ENCODE measurements at places on chromosomes 4 and X.

DNA sequence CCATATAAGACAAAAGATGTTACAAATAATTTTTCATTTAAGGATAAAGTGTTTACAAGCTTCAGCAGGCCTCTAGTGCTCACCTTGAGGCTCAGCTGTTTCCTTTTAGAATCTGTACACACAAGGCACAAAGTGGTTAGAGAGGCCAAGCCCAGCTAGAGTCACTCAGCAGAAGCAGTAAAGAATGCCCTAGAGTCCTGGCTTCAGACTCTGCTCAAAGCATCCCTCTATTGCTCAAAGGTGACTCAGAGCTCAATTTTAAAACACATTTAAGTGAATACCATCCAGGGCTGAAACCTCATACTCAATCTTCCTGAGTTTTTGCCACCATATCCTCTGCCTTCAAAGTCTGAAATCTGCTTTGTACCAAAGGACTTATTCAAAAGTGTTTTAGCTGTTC lies 22.6 kb upstream of the PHF8 start:
- no peak for DNase-seq

DNA sequence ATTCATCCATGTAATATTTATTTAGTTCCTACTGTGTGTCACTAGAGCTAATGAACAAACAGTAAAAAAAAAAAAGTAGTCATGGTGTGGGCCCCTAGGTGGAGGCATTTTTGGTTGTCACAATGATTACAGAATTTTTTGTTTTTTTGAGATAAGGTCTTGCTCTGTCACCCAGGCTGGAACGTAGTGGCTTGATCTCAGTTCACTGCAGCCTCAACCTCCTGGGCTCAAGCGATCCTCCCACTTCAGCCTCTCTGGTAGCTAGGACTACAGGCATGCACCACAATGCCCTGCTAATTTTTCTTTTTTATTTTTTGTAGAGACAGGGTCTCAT lies 22.0 kb downstream of the DNAAF6 start:
- DNase-seq: no peak

DNA sequence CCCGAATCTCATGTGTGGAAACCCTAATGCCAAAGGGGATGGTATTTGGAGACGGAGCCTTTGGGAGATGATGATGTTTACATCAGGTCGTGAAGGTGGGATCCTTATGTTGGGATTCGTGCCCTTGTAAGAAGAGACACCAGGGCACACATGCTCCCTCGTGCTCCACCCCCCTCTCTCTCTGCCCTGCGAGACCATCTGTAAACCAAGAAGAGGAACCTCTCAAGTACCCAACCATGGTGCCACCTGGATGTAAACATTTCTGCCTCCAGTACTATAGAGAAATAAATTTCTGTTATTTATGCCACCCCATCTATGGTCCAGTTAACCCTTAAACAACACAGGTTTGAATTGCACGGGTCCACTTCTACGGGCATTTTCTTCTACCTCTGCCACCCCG lies 179.4 kb downstream of the DHRSX start:
- DNase-seq: no peak

DNA sequence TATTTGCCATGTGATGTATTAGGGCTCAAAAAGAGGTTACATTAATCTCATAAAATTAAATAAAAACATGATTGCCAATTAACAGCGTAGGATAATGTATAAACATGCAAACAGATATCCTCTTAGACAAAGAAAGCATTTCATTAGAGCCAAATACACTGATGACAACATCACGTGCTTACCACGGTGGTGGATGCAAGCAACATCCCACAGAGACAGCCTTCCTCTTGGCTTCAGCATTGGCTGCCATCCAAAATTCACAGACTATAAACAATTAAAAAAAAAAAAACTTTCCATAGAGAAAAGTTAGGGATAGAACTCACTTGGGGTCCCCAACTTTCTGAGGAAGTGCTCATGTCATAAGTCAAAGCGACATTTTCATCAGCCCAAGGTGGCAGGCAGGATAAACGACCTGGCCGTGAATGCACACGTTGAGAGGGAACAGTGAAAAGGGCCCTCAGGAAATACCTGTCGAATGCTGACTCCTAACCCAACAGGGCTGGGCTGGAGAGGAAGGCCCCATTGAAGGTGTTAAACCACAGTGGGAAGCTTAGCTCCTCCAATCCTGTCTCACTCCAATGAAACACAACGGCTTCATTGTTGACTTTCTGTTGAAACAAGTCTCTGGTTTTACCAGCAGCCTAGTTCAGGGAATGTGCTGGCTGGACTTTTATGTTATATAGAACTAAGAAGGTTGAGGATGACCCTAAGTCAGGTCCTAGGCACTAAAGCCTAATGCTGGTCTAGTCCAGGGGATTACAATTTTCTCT lies 48.4 kb downstream of the IDS start:
- no peak for DNase-seq

DNA sequence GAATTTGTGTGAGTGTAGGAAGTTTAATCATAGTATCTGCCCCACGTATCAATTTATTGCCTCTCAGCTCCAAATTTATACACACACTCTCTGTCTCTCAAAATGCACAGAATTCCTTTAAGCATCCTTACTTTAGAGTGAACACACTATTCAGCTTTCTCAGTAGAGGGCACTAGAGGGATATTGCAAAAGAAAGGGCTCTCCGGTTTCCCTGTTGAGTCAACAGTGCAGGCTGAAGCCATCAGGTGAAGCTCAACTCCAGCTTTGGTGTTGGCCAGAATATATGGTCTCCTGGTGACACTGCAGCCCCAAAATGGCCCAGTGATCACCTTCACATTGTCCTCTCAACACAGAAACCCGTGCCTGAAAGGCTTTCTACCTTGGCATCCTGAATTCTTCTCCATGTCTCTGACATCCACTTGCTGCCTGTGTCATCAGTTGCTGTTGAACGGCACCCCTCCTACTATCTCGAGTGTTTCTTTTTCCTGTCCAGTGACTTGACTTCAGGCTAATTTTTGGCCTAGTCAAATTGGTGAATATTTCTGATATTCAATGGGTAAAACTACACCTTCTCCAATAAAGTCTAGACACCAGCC lies 670.5 kb downstream of the GABRG1 start:
- DNase-seq: no peak

GRCh38 chrX:151825925-151826485 lies 86.7 kb upstream of the MAGEA4 start:
- no peak for DNase-seq

GRCh38 chrX:108134724-108135123 lies 43.1 kb downstream of the ATG4A start:
- DNase-seq: no peak

GRCh38 chr4:99457270-99457669 lies 22.1 kb upstream of the ADH7 start:
- no peak for DNase-seq

GRCh38 chr4:139582044-139582443 lies 26.0 kb upstream of the SETD7 start:
- no peak for DNase-seq

DNA sequence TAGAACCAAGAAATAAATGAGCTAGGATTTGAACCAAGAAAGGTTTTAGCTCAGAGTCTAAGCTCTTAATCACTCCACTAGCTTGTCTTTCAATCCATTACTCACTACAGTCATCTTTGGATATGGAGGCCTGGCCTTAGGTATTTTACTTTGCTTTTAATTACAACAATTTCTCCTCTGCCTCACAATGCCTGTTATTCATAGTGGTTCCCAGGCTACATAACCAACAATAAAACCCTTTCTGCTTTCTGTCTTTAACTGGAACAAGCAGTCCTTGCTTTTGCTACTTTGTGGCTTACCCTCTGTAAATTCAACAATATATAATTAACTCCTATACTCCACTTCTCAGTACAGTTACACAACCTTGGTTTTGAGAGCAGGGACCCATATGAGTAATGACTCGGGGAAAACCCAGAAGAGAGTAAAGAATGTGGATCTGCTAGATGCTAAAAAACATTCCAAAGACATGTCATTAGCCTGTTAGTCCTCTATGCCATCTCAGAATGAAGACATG lies 94.7 kb upstream of the NAP1L5 start:
- no peak for DNase-seq
